ENCODE measurements at places on chromosomes 6 and 20.

- no peak for DNase-seq
Measured at GRCh38 chr20:40050596-40050995, 638.4 kb downstream of the MAFB start.

GRCh38 chr6:54856129-54856528 lies 9.6 kb downstream of the FAM83B start:
- DNase-seq = no peak

DNA sequence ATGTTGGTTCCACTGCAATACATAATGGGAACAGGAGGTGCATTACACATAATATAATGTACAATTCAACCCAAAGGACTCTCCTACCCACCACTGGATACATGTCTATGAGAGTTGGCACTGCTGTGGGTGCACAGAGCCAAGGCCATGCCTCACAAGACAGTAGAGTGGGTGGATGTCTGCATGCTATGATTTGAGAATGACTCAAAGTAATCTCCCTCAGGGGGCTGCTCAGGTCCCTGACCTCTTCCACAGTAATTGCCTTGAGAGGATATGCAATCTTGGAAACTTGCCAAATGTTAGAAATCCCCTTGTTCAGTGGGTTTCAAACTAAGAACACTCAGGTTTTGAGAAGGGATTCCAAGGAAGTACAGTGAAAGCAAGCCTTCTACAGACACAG lies 79.0 kb downstream of the ANKEF1 start:
- no peak for DNase-seq

GRCh38 chr6:6599468-6599873 lies 11.0 kb downstream of the LY86 start:
- DNase-seq = no peak

DNA sequence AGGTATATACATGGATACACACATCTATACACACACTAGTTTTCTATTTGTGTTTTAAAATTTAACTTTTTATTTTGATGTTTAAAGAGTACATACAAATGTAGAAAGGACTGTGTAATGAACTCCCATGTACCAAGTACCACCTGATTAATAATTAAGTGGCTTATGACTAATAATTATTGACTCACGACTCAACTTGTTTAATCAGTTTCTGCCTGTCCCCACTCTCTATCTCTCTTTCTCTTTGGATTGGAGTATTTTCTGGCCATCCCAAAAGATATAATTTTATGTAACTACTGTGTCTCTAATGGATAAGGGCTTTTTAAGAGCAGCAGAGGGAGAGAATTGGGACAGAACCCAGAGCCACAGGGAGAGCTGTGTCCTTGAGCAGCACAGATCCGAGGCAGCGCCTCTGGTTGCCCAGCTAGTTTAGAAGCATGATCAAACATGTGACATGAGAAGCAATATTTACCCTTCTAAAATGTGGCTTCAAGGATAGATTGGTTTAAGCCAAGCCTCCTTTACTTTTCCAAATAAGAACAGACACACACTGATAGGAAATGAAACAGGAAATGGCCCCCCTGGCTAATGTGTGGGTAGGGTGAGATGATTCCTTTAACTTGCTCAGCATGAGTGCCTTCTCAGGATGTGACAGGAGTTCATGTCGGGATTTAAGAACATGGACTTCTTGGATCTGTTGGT lies 81.0 kb downstream of the ERMARD start:
- DNase-seq = no peak

- no peak for DNase-seq
Measured at GRCh38 chr20:58890518-58891085, 38.1 kb downstream of the GNAS start.

DNA sequence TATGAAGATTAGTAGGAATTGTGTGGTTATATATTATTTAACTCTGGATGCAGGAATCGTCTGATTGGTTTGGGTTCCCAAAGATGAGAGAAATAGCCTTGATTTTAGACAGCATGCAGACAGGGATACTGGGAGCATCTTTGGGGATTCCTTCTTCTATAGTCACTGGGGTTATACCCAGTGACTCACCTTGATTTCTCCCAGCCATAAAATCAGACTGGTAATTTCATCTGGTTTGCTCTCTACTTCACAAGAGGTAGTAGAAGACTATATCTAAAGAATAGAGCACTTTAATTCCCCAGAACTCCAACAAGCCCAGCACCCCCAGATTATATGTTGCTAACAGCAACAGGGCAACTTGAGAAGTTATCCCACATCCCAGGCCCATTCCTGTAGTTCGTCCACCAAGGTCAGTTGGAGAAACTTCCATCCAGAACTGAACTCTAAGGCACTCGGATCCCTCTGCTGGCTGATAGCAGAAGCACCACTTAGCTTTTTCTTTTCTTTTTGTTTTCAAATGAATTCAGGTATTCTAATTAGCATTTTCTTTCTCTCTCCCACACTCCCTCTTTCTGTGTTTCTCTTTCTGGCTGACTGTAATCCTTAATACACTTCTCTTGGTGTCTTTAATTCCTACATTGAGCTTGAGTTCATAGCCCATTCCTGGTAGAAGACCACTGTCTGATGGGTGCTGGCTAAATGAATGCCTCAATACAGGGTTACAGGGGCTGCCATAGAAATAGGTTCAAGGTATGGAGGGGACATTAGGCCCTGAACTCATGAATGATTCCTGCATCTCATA lies 20.4 kb upstream of the EFHC1 start:
- no peak for DNase-seq

DNA sequence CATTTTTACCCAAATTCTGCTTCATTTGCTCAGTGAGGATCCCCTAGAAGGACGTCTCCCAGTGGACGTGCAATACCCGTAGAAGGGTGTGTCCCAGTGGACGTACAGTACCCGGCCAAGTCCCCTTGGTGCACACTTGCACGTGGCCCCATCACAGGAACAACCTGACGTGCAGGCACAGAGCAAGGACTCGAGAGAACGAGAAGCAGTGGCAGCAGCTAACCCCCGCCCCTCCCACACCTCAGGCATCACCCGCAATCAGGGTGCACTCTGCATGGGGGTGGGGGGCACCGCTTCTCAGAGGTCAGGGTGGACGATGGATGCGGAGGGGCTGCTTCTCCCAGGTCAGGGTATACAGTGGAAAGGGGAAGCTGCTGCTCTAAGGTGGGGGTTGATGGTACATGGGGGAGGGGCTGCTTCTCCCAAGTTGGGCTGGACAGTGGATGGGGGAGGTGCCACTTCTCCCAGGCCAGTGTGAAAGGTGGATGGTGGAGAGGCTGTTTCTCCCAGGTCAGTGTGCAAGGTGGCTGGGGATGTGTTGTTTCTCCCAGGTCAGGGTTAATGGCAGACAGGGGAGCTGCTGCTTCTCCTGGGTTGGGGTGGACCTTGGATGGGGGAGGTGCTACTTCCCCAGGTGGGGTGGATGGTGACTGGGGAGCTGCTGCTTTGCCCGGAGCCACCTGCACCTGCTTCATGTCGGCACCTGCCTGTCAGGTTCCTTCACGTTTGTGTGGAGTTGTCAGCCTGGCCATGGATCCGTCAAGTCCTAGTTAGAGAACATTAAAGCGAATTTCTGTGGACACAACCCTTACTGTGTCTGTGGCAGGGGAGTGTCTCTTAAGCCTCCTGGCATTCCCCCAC lies 1.0 kb upstream of the THBS2 start:
- DNase-seq = no peak

DNA sequence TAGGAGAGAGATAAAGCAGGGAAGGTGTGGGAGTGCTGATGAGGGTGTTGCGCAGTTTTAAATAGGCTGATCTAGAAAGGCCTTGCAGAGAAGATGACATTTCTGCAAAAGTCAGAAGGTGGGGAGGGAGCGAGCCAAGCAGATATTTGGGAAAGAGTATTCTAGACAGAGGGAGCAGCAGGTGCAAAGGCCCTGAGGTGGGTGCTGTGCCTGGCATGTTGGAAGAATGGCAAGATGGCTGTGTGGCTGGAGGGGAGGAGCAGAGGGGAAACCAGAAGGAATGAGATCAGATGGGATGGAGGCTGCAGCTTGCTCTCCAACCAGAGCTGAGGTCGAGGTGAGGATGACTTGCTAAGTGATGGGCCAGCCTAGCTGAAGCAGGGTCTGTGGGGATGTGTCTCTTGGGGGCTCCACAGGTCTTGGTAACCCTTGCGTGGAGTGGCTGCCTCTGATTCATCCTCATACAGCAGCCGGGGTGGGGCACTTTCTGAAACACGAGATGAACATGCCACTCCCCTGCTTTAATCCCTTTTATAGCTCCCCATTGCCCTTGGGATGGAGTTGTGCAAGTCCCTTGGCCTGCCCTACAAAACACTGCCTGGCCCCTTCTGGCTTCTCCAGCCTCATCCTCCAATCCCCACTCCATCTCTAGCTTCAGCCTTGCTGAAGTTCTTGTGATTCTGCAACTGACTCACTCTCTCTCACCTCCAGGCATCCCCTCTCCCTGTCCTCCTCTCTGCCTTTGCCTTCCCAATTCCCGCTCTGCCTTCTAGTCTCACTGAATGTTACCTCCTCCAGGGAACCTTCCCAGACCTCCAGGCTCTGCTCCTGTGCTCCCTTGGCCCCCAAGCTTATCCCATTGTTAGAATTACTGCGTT lies 94.1 kb downstream of the CDH22 start:
- DNase-seq = no peak

- no peak for DNase-seq
Measured at GRCh38 chr20:17395729-17396128, 135.4 kb downstream of the BFSP1 start.

GRCh38 chr6:10542213-10542612 lies 21.1 kb downstream of the GCNT2 start:
- DNase-seq = no peak

DNA sequence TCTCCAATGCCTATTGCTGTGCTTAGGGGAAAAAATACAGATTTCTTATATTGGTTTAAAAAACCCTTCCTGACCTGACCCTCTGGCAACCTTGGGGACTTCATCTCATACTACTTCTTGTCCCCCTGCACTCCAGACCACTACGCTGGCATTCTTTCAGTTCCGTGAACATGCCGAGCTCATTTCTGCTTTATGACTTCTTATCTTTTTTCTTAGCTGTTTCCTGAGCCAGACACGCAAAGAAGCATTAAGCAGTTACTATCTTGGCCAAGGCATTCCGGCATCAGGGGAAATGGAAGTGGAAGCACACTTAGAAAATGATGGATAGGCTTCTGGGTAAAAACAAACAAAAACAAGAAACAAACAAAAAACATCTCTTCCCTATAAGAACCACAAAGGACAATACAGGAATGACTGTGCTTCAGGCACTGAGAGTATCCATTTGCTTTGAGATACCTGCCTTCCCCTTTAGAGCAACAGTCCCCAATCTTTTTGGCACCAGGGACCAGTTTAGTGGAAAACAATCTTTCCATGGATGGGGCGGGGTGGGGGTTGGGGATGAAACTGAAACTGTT lies 4.4 kb upstream of the CCDC28A start:
- DNase-seq = no peak

DNA sequence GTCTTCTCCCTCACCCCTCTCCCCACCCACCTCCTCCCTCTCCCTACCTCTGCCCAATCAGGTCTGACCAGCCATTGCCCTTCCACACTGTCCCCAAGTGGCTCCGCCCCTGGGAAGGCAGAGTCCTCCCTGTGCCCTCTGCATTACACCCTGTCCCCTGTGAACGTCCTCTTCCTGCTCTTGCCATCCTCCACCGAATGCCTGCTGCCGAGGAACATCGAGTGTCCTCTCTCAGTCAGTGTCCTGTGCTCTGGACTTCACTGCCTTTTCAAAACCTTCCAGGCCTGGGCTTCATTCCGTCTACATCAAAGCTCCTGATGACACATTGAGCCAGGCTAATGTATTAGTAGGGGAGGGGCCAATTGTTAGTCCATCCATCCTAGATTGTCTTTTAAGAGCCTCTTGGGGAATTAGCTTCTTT lies 3.3 kb upstream of the PACSIN1 start:
- no peak for DNase-seq

DNA sequence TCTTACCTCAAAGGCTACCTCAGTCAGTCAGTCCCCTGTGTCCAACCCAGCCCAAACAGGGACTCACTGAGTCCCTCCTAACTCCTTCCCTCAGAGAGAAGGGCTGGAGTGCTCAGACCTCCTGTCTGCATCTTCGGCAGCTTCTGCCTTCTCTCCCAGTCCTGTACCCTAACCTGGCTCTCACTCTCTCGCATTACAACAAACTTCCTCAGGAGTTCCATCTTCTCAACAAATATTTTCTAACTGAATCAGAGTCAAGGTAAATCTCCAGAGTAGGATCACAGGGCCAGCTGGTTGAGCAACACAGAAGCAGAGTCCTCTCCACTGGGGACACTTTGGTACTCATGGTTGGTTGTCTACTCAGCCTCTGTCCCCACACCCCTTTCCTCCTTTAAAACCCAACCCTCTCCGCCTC lies 92.3 kb downstream of the MRPL14 start:
- no peak for DNase-seq

DNA sequence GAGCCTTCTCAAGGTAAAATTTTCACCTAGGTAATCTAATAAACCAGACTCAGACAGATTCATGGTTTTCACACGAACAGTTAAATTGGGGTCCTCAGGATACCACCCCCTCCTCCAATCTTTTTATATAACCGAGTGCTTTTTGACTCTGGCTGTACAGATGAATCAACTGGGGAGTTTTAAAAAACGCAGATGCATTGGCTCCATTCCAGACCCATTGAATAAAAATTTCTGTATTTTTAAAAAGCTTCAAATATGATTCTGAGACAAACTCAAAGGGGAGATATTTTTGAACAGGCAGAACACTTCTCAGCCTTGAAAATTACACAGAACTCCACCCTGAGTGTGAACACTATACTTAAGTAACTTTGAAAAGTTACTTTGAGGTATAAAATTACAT lies 7.2 kb downstream of the UTRN start:
- no peak for DNase-seq

DNA sequence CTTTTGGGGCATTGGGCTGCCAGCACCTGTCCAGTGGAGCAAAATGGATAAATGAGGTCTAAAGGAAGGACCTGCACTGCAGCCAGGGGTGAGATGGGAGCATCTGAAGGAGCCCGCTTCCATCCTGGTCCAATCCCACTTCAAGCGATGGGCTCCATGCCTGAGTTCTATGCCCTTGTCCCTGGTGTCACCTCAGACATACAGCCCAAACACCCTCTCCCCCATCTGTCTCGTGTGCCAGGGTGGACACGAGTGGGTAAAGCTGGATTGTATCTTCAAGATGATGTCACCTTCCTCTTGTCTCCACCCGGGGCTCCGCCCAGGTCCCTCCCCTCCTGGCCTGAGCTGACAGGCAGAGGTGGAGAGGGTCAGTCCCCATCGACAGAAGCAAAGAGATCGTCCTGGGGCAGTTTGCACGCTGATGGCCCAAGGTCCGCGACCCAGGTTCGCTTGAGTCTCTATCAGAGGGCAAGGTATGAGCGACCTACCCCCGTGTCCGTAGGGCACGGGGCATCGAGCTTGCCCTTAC lies 544 bp downstream of the SMIM29 start:
- no peak for DNase-seq

- no peak for DNase-seq
Measured at GRCh38 chr6:44645276-44645675, 257.8 kb downstream of the CDC5L start.

- peak; percentile 96 for DNase-seq
Measured at GRCh38 chr6:13762611-13763441, 51.2 kb upstream of the RANBP9 start.

DNA sequence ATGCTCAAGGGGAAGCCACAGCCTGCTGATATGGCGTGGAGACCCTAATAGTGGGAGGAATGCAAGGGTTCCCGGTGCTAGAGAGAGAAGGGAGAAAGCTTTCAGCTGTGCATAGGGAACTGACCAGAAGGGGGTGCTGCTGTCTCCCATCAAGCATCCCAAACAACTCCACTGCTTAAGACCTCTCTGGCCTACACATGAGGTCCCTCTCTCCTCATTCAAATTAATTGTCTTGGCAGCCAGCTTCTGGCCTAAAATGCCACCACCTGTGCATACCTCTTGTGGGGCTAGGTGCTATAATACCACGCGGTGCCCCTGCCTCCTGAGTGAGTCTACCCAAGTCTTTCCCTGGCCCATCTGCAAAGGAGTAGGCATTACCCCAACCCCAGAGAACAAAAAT lies 14.5 kb downstream of the ADISSP start:
- peak; percentile 16 for DNase-seq

GRCh38 chr20:45725134-45725533 lies 3.0 kb downstream of the SPINT4 start:
- DNase-seq = no peak
